Stimulated activated CD8-positive, alpha-beta memory T cell treated with anti-CD3 and anti-CD28 coated beads, Interleukin-7, amount 100 ng/mL, for 24 hours (primary cell): ENCODE measurements at places on chromosomes 11 and 22.
A peak's percentile ranks its signal among the peaks of the same experiment; 100 is the strongest.

DNA sequence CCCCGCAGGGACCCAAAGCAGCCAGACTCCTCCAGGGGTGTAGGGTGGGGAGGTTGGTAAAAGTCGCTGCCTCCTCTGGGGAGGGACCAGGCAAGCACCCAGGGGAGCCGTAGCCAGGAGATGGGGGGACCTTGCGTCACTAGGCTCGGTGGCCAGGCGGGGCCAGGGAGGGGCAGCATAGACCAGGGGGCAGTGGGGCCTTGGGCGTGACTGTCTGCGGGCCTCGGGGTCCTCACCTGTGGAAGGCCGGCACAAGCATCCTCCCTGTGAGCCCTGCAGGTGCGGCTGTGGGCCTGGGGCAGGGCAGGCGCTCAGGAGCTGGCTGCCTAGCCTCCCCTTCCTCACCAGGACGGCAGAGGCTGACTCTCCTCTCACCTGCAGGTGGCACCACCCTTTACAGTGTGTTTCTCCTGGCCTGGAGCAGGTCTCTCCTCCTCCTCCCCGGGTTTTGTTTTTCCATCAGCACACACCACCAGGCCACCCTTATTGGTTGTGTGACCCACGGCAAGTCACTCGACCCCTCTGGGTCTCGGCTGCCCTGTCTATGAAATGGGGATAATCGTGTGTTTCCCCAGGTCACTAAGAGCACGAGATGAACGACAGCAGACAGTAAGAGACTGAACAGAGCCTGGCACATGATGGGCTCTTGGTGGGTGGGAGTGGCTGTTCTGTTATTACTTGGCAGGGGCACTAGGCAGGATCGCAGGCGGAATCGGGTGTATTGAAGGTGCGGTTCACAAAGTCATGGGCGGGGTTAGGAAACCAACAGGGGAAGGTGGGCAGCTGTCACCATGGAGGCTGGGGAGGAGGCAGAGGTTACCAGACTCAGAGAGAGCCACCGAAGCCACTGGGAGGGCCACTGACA is 52.7 kb downstream of the FLRT1 start:
- DNase-seq, result no peak

DNA sequence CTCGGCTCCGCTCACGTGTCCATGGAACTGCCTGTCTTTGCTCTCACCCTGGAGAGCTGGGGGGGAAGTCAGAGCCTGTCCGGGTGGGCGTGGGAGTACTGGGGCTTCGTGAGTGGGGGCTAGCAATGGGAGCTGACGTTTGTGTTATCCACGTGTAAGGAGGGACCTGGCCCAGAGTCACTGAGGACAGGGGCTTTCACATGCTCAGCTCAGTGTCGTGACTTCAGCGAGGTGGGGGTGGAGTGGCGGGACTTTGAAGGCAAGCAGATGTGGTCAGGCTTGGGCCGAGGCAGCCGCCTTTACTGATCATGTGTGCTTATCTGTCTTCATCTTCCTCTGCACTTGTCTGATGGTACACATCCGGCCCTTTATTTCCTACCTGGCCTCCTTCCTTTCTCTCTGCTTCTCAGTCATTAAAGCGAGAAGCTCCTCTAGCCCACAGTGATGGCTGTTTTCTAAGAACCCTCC is 113.1 kb upstream of the NNMT start:
- peak; percentile 27 for DNase-seq

DNA sequence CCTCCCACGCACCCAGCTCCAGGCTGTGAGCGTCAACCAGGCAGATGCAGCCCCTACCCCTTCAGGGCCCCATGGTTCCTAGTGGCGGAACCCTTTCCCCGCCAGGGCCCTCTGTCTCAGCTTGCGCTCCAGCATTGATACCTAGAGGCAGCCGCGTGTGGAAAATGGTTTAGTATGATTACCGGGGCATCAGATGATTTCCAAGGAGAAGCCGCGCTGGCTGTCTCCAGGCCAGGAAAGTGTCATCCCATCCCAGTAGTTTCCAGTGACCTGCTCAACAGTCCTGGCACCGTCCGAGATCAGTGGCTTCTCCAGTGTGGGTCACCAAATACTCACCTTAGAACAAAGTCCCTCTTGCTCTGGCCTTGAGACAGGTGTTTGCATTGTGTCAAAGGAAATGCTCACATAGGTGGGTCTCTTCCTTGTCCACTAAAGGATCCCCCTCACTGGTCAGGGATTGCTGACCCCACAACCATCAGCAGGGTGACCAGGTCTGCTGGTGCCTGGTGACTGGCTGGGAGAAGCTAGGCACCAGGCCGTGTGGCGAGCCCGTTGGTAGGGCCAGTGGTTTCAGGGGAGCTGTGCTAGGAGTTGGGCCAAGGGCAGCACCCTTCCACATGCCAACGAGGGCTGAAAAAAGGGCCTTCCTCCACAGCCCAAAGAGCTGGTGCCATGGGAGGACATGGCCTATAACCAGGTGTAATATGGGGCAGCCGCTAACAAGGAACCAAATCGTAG is 109.4 kb downstream of the MORC2 start:
- no peak for DNase-seq

- DNase-seq, result no peak
Measured at GRCh38 chr11:119832202-119832935, 103.4 kb upstream of the NECTIN1 start.

DNA sequence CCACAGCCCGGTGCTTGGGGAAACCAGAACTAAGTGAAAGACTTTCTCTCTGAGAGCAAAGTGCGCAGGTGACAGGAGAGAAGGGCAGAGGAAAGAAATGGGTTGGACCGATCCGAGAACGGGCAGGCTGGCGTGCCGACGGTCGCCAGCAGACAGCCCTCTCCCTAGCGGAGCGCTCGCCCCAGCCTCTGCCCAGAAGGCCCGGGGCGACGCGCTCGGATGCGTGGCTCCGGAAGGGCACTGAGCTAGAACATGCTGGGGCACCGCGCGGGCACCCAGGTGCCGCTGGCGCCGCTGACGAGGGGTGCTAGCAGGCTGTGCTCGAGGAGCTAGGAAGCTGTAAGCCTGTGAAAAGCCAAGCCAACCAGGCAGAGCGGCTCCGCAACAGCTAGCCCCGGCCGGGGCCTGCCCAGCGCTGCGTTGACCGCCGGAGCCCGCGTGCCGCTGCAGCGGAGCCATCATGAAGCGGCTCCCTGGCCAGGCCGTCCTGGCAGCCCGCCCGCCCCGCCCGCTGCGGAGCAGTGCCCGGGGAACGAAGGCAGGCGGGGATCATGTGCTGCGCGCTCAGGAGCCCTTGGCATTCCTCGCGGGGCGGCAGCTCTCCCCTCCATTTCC is 22.1 kb upstream of the RRAS2 start:
- DNase-seq, result no peak

DNA sequence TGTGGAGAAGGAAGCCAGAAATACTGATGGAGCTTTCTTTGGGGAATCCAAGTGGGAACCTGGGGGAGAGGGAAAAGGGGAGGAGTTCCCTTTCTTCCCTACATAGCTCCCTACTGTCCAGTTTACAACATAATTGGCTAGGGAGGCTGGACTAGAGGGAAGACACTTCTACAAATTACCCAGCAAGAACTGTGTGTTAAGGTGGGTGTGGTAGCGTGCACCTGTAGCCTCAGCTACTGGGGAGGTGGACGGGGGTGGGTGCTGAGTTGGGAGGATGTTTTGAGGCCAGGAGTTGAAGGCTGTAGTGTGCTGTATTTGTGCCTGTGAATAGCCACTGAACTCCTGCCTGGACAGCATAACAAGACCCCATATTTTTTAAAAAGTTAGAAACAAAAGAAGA is 74.0 kb downstream of the NAV2 start:
- DNase-seq, result no peak

DNA sequence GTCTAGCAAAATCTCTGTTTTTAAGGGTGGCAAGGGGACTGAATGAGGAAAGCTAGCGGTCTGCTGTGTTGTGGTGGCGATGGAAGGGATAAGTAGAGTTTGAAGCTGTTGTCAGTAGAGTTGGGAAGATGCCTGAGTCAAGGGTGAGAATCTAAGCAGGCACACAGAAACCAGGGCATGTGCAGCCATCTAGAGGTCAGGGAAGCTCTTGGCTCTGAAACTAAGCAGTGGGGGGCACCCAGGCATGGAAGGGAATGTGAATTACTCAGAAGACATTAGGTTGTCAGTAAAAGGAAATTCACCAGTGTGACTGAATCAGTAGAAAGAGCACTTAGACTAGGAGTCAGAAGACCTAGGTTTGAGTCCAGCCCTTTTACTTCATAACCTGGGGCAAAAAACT is 15.4 kb downstream of the BMAL1 start:
- DNase-seq, result no peak

DNA sequence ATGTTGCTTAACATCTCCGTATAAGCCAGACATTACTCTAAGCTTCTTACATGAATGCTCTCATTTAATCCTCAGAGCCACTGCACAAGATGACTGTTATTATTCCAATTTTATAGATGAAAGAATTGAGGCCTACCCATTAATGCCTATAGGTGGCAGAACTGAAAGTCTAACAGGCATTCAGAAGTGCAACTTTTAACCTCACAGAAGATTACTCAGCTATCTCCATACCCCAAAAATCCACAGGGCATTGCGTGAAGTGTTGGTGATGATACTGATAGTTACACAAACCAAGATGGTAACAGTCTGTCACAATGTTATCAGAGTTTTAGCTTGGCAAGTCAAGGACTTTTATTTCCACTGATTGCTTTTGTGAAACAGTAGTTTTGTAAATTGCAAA is 130.5 kb downstream of the ARHGAP42 start:
- DNase-seq, result no peak

- DNase-seq, result no peak
Measured at GRCh38 chr22:27329131-27329850, 472.3 kb downstream of the MN1 start.

GRCh38 chr22:48259991-48260670 is 1497.7 kb downstream of the TBC1D22A start:
- no peak for DNase-seq

DNA sequence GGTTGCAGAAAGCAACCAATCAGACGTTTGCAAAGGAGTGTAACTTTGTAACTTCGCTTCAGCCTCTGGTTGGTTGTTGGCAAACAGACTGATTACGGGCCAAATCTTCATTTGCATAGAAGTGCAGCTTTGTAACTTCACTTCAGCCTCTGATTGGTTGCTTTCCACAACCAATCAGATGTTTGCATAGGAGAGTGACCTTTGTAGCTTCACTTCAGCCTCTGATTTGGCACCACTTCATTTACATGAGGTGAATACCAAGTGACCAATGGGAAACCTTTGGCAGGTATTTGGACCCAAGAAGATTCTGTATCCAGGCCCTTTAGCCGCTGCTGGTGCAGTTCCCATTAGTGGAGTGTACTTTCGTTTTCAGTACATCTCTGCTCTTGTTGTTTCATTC is 16.0 kb downstream of the USP47 start:
- no peak for DNase-seq

GRCh38 chr11:94671553-94672366 is 96.4 kb upstream of the AMOTL1 start:
- DNase-seq, result no peak

GRCh38 chr11:1906181-1906580 is 13.3 kb upstream of the TNNT3 start:
- no peak for DNase-seq

GRCh38 chr11:28798286-28798685 is 690.1 kb downstream of the METTL15 start:
- no peak for DNase-seq

- DNase-seq, result no peak
Measured at GRCh38 chr11:8873741-8874405, 37.1 kb upstream of the AKIP1 start.

- no peak for DNase-seq
Measured at GRCh38 chr11:101870510-101870909, 44.3 kb upstream of the CEP126 start.

DNA sequence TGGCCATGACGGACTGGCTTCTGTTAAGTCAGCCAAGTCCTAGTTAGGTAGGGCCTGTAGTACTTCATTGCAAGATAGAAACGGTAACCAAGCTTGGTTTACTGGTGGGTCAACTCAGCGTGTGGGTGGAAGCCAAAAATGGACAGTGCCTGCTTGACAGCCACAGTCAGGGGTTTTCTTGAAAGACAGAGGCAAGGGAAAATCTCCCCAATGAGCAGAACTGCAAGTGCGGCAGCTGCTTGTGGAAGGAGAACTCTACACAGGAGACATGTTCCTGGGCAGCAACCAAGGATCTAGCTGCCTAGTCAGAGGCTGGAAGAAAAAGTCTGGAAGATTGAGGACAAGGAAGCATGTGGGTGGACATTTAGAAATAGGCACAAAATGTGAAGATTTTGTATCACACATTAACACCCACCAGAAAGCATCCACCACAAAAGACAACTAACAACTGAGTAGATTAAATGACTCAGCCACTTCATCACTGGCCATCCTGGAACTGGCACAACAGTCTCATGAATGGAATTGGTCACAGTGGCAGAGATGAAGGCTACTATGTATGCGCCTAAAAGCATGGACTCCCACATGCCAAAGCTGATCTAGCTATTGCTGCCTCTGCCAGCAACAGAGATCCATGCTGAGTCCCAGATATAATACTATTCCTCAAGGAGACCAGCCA is 40.9 kb upstream of the SCUBE2 start:
- DNase-seq, result no peak

DNA sequence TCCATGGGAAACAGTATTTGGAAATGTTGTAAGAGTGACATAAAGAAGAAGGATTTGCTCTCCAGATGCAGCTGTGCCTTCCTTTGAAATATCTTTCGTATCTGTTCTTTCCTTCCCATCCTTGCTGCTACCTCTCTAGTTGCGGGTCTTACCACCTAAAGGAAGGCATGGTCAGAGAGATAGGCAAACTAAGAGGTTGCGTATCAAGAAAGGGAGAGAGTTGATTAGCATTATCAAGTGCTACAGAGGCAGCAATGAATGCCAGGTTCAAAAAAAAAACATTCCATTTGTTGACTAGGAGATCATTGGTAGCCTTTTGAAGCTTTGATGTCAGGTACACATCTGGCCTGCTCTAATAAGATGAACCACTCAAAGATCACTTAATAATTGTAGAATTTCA is 4.6 kb downstream of the GTPBP1 start:
- DNase-seq, result no peak

DNA sequence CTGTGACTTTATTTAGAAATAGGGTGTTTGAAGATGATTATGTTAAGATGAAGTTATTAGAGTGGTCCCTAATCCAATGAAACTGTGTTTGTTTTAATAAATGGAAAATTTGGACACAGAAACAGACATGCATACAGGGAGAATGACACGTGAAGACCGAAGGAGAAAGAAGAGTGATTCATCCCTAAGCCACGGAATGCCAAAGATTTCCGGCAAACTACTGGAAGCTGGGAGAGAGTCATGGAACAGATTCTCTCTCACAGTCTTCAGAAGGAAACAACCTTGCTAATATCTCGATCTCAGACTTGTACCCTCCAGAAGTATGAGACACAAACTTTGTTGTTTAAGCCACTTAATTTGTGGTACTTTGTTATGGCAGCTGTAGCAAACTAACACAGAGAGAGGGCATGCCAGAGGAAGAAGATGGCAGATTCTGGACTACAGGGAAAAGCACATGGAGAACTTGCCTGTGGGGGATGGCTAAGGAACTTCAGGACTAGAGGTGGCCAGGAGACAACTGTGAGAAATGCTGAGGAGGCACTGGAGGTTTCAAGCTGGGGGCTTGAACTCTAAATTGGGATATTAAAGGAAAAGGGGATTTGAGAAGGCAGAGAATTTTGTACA is 733.5 kb upstream of the CCDC90B start:
- no peak for DNase-seq

DNA sequence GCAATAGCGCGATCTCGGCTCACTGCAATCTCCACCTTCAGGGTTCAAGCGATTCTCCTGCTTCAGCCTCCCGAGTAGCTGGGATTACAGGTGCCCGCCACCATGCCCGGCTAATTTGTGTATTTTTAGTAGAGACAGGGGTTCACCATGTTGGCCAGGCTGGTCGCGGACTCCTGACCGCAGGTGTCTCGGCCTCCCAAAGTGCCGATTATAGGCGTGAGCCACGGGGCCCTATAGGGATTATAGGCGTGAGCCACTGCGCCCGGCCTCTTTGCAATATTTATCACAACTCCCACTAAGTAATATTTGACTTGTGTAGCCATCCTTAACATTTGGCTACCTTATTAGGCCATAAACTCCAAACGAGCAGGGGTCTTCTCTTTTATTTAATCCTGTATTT is 879 bp upstream of the CUL5 start:
- no peak for DNase-seq
